ENCODE measurements at places on chromosomes 7 and 10.

GRCh38 chr10:117775526-117775925, 233.0 kb downstream of the EMX2 start:
- no peak for DNase-seq

GRCh38 chr7:69994218-69994617, 395.9 kb downstream of the AUTS2 start:
- no peak for DNase-seq

GRCh38 chr7:151010307-151011096, 13.8 kb downstream of the ATG9B start:
- no peak for DNase-seq

DNA sequence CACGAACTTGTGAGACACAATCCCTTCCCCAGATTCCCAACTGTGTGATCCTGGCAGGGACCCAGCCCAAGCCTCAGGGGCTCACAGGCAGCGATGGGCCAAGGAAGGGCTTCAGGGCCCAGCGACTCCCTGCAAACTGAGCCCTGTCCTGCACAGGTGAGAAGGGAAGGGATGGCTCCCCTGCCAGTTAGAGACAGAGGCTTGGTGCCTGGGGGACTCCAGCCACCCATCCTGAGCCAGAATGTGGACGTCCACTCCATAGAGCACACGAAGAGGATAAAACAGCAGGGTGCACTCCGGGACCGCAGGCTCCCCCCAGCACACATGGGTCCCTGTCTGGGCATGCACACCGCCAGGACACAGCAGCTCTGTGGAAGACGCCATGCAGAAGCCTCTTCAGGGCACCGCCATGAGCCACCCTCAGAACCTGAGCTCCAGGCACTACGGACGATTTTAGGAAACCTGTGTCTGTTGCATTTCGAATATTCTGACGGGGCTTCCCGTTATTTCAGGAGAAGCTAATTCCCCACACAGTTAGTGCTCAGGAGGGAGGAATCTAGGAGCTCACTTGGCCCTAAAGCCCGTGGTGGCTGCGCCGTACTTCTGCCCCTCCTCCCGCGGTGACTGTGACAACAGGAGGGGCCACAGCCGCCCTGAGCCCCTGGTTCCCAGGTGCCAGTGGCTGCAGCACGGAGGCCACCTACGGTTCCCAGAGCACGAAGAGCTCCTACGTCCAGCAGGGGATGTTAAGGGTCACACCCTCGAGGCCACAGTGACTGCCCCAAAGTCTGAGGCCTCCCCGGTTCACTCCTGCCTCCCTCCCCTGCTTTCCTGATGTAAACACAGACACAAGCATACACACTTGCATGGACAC, 326.0 kb downstream of the PTPRN2 start:
- DNase-seq, result no peak

- no peak for DNase-seq
Observed at GRCh38 chr7:100655908-100656674, at the start of gene ACTL6B. ACTL6B (minus strand) TSS chr7:100656448; CDS start chr7:100656354, 94 bp downstream.

DNA sequence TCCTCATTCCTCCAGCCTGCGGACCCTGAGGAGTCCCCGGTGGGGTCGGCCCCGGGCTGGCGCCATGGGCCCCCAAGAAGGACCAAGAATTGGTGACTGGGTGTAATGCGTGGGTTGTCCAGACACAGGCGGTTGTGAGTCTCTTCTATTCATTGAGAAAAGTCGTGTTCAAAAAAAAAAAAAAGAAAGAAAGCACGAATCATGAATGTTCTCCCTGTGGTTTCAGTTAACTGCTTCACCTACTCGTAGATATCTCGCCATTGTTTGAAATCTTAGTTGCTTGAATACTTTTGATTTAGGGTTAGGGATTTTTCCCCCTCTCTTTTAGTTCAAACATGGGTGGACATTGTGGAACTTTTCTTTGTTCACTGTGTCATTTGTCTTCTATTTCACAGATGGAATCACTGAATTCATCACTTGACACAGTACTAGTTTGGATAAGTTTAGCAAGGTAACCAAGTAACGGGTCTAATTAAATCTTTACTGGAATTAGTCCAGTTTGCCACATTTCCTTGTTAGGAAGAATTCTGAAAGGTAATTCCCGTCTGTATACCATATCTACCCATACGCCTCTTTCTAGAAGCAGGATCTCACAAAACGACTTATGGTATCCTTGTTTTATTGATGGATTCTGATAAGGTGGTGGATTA, 775 bp downstream of the STARD3NL start:
- DNase-seq, result no peak

DNA sequence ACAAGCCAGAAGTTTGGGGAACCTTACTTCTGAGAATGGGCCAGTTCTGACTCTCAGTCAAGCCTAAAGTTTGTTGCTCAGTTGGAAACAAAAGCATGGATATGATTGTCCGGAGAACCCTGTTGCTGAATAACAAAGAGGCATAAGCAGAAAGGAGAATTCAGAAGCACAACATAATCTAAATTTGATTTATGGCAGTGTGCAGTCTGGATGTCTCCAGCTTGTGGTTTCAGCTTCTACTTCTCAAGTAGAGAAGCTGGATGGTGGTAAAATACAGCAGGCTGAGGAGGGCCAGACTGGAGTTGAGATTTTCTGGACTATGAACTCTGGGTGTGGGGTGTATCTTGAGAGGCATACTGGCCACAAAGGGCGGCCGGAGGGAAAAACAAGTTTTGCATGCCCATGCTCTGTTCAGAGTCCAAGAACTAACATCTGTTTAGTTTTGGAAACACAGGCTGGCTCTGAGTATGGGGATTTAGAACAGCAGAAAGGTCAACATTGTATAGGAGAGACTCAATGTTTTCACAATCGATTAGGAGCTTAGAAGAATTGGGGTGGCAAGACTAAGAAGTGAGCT, 592.9 kb downstream of the CNTNAP2 start:
- no peak for DNase-seq

GRCh38 chr10:102595897-102596296, 48.4 kb upstream of the TRIM8 start:
- no peak for DNase-seq

- no peak for DNase-seq
Observed at GRCh38 chr7:135716677-135717238, 11.2 kb downstream of the SLC13A4 start.

DNA sequence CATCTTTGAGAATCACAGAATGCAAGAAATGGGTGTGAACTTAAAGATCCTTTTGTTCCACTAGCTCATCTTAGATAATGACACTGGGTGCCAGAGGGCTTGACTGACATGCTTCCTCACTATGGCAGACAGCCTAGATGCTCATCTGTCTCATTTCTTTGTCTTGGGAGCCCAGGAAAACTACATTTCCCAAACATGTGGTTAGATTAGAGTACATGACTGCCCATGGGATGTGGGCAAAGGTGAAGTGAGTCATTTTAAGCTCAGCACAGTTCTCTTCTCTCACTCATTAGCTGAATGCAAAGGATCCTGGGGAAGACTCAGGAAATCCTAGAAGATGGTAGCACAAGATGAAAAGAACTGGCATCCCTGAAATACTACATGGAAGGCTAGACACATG, 32.5 kb upstream of the TBX20 start:
- DNase-seq, result no peak

- DNase-seq, result no peak
Observed at GRCh38 chr10:86753638-86754434, 2.6 kb upstream of the BMPR1A start.

- DNase-seq, result no peak
Observed at GRCh38 chr7:51665045-51665780, 348.6 kb upstream of the COBL start.

GRCh38 chr7:149355390-149356048, 93.5 kb downstream of the ZNF783 start:
- no peak for DNase-seq

DNA sequence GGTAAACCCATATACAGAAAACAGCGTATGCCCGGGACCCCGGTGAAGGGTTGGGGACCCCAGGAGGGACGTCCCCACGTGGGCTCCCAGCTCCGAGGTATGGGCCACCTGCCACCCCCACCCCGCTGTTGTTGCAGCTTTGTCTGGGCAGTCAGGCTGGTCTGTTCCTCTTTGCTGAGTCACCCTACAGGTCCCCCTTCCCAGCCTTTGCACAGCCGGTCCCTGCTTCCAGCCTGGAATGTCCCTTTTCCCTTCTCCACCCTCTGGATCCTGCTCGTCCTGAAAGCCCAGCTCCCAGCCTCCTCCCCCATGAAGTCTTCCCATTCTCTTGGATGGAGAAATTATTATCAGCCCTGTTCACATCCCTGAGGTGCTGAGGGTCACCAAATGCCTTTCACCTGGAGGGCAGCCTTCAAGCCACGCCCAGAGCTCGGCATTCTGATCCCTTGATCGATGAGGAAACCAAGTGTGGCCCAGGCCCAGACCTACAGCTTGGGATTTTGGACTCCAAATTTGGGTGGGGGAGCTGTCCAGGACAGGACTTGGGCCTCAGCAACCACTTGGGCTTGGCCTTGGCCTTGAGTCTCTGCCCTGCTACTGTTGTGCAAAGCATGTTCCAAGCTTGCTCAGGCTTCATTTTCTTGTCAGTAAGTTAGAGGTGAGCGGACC, 2.6 kb downstream of the CLDN4 start:
- DNase-seq, result no peak

GRCh38 chr7:83532219-83532618, 116.7 kb downstream of the SEMA3E start:
- DNase-seq, result no peak

DNA sequence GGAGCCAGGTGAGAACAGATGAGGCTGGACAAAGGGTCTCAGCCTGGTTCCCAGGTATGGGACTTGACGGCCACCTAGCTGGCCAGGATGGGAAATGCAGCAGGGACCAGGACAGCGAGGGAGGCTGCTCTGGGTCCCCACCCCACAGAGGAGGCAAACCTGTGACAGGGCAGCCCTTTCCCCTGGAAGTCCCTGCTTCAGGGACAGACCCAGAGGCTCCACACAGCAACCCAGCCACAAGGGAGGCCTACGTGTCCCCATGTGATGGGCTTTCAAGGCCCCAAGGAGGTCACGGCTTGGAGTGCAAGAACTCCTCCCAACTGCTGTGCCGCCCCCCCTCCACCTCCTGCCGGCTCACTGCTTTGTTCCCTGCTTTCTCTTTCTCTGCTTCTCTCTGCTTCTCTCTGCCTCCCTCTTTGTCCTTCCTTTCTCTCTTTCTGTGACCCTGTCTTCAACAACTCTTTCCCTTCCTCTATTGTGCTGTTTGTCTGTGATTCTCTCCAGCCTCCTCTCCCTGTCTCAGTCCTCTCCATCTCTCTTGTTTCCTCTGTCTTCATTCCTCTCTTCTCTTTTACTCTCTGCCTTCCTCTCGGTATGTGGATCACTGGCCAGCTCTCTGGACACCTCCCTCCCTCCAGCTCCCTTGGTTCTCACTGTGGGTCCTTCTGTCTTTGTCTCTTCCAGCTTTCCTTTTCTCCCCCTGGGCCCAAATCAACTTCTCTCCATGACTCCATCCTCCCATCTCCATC, 9.6 kb upstream of the EIF5AL1 start:
- DNase-seq, result no peak

GRCh38 chr10:7188456-7189050, 222.3 kb downstream of the SFMBT2 start:
- DNase-seq, result no peak

GRCh38 chr10:75495434-75496190, 64.2 kb downstream of the LRMDA start:
- no peak for DNase-seq

DNA sequence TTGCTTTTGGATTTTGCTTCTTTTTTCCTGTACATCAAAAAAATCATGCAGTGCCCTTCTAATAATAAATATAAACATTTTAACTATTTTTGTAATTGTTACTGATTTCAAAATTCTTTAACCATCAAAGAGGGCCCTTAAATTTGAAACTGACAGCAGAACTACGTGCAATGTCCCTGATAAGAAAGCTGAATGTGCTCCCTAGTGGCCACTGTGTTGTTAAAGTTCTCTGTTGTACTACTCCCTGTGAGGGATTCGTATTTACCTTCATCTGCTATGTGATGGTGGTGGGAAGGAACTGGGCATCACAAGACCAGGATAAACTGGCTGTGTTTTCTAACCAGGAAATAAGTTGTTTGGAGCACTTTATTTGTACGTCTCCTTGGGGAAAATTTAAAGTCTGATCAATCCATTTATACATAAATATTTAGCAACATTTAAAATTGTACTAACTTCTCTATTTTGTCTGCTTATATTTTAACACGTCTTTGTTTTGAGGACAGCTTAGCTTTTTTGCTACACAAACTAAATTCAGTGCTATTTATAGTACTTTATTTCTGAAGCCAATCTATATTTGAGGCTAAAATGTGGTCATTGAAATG, 322.4 kb downstream of the HGF start:
- no peak for DNase-seq

DNA sequence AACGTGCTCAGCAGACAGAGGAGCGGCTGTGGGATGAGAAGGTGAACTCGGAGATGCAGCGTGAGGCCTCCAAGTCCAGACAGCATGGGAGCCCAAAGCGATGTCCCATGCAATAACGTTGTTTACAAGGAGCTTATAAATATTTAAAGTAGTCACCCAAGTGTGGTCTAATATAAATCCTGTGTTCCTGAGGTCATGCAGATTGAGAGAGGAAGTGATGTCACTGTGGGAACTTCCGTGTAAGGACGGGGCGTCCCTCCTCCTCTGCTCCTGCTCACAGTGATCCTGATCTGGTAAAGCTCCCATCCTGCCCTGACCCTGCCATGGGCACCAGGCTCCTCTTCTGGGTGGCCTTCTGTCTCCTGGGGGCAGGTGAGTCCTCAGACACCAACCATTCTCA, 94.7 kb upstream of the PRSS58 start:
- no peak for DNase-seq

DNA sequence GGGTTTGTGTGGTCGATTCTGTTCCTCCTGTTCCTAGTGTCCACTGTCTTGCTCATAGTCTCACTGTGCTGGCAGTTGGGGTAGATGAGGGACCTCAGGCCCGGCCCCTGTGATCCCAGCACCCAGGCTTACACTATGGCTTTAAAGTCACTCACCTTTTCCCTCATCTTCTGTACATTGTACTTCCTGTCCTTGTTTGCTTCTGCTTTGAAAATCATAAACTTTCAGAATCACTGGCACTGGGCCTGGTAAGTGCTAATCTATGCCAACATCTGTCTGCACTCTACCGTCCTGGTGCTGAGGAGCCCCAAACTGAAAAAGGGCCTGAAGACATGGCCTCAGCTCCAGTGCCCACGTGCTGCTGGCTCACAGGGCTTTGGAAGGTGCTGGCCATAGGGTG, 5.7 kb upstream of the TAS2R60 start:
- no peak for DNase-seq

- DNase-seq, result no peak
Observed at GRCh38 chr7:94393246-94394108, 1.2 kb upstream of the COL1A2 start.

GRCh38 chr10:6202098-6202683, 541 bp upstream of the PFKFB3 start:
- DNase-seq, result no peak
